ENCODE measurements at places on chromosomes 1 and 21. TPM values are rescaled to one million over a fixed set of nuclear protein-coding genes. Genes with fewer than 3 reads are reported as not detected.

The GABPA gene
- 34.4 TPM for total RNA-seq

The MRPL39 gene
- total RNA-seq: 42.0 TPM

The CYP4A22 gene
- not detected for total RNA-seq

The RGL1 gene
- 25.6 TPM for total RNA-seq

The ZNF692 gene
- total RNA-seq: 23.5 TPM

The IVL gene
- not detected for total RNA-seq

The FCN3 gene
- total RNA-seq: not detected

The TOMM40L gene
- 23.5 TPM for total RNA-seq

The LAX1 gene
- 0.23 TPM for total RNA-seq

The GCSAML gene
- 0.69 TPM for total RNA-seq

The NTMT2 gene
- not detected for total RNA-seq

All from diencephalon (tissue), 1 donor.